ENCODE measurements at places on chromosomes 5 and 9.

DNA sequence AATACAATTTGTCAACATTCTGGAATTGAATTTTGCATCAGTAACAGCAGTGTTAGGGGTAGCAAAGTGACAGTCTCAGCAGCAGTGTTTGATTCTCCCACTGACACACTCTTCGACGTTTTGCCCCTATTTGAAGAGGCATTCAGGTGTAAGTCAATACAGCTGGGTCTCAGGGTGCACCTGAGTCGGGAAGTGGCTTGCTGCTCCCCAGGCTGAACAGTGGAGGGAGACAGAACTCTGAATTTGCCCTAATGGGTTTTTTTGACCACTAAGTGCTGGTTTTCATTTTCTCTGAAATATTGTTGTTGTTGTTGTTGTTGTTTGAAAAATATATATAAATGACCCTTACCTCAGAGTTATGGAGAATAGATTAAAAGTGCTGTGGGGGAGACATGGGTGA is 223.2 kb downstream of the TLR4 start:
- DNase-seq, result no peak

- no peak for DNase-seq
These were observed 21.8 kb downstream of the SLC35D2 start for GRCh38 chr9:96361668-96362067.

DNA sequence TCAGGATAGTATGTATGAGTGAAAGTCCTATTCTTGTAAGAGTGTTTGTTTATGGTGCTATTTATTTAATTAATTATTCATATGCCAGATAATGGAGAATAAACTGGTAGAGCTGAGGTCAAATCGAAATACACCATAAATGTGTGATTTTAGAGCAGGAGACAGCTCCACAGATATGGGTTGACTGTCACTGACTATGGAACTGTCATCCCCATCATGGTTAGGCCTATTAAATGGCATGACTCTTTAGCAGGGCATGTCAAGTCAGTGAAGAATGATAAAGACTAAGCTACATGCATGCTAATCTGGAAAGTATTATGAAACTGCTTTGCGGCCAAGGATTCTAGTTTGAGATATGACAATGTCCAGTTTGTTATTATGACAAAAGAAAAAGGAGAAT is 658.6 kb downstream of the ISL1 start:
- no peak for DNase-seq

DNA sequence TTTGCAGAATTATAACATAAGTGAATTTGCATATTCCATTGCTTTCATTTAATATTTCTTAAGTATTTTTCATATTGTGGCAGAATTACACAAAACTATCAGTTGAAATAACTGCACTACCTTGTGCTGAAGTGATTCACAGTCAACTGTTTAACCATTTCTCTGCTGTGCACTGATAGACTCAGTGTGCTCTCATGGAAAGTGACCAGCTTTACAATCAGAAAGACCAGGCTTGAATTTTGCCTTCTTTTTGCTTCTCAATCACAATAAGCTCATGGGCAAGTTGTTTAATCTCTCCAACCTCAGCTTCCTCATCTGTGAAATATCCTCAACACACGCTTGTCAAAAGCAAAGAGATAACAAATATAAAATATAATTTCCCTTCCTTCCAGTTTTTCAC is 18.3 kb downstream of the CDK5RAP2 start:
- DNase-seq, result no peak

- peak; percentile 88 for DNase-seq
These were observed 605.7 kb downstream of the RAB3C start for GRCh38 chr5:59188419-59189225.

- DNase-seq, result no peak
These were observed 61.7 kb downstream of the FBXL17 start for GRCh38 chr5:108320231-108320630.

- no peak for DNase-seq
These were observed 411.1 kb upstream of the MPDZ start for GRCh38 chr9:13690595-13690994.

- DNase-seq, result peak; percentile 87
These were observed 3.1 kb upstream of the RGMB start for GRCh38 chr5:98770209-98770910.

- no peak for DNase-seq
These were observed 74.5 kb downstream of the DOCK8 start for GRCh38 chr9:289121-289520.

DNA sequence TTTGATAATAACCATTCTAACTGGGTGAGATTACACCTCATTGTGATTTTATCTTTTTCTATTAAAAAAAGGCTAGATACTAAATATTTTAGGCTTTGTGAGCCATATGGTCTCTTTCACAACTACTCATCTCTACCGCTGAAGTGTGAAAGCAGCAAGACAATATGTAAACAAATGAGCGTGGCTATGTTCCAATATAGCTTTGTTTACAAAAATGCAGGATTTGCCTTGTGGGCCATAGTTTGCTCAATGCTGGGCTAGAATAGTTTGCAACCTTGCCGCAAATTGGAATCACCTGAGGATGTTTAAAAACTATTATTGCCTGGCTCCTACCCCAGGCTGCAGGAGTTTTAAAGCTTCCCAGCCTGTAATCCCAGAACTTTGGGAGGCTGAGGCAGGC is 10.2 kb upstream of the GPR150 start:
- DNase-seq, result no peak

DNA sequence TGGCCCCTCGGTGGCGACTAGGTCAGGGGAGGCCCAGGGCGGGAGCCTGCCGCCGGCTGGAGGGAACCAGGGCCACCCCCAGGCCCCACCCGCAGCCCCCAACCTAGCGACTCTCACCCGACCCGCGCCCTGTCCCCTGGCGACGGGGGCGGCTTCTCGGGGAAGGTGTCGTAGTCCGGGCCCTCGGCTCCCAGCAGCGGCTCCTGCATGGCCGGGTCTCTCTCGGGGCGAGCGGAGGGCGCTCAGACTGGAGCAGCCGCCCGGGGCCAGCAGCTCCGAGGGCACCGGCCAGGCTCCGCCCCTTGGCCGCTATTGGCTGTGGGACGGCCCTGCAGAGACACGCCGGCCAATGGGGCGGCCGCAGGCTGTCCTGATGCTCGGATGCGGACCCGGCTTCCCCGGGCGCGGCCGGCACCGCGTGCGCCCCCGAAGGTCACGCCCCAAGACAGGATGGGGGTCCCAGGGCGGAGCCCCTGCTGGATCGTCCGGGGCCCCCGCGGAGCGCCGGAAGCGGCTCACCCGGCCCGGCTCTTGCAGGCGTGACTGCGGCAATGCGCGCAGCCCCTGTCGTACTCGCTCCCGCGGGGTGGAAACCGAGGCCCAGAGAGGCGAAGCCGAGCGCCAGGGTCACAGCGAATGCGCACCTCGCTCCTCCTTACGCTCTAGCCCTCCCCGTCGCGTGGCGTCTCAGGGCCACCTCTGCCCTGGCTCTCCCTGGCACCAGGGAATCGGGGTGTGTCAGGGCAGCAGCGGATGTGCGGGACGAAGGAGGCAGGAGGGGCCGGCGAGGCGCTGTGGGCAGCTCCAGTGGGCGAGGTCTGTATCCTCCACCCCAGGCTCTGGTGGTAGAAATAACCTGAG is at the start of gene SLC2A6:
Gene SLC2A6 (minus strand): TSS at position 249 of the 861 bp plus-strand sequence. CDS start 40 bp downstream, at position 209.
- peak; percentile 92 for DNase-seq

GRCh38 chr5:71957292-71957898 is 149.9 kb upstream of the MAP1B start:
- DNase-seq, result no peak

DNA sequence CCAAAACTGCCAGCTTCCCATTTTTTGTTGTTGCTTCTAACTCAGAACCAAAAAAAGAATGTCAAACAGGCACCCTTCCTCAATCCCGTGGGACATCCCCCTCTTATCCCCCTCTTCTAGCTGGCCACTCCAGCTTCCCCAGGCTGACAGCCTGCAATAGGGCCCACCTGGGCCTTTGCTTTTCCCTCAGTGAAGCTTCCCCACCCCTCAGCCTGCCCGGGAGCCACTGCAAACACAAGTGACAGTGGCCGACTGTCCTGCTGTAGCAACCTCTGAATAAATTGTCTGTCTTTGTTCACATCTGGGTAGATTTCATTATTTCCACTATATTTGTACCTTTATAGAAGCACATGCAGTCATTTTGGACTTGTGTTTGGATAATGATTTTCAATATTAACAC is 245.3 kb downstream of the GADD45G start:
- DNase-seq, result no peak

DNA sequence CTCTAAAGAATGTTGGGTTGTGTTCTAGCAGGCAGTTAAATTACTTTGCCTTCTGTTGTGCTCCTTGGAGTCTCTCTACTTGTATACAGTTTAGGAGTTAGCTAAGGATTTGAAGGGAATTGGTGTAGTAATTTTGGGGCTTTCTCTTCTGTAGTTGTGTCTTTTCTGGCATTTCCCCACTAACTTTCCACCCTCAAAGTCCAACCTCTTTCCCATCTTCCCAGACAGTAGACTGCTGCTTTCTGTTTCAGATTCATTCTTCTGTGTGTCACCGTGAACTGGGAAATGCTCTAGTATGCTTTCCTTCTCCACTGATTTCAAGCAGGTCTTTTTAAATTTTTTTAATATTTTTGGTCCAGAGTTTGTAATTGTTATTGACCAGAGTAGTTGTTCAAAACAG is 4.5 kb upstream of the ANGPTL2 start:
- peak; percentile 2 for DNase-seq

Measured in sigmoid colon (tissue), 7 donors.